ENCODE measurements at places on chromosomes 16 and 17.

DNA sequence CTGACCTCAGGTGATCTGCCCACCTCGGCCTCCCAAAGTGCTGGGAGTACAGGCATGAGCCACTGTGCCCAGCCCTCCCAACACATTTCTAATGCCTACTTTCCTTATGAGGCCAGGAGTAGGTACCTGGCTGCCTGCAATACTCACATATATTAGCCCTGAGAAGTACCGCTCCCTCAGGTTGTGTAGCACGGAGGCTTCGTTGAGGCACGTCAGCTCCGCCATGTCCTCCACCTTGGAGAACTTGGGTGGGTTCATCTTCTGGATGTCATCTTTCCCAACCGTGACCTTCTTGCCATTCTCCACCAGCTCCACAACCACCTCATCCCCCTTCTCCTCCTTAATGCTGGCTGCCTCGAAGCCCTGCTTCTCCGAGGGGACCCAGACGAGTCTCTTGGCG is 19.1 kb downstream of the MYH11 start:
- DNase-seq: no peak

GRCh38 chr16:53832896-53833544 is 129.1 kb downstream of the FTO start:
- DNase-seq: no peak

DNA sequence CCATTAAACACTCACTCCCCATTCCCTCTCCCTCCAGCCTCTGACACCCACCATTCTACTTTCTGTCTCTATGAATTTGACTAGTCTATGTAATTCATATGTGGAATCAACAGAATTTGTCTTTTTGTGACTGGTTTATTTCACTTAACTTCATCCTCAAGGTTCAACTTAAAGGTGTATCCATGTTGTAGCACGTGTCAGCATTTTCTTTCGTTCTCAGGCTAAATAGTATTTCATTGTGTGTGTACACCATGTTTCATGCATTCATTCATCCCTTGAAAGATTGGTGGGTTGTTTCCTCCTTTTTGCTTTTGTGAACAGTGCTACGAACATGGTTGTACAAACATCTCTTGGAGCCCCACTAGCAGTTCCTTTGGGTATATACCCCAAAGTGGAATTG is 36.0 kb downstream of the ATP2C2 start:
- no peak for DNase-seq

- DNase-seq: peak; percentile 79
These were observed 9.9 kb upstream of the RAP1GAP2 start for GRCh38 chr17:2786176-2786881.

DNA sequence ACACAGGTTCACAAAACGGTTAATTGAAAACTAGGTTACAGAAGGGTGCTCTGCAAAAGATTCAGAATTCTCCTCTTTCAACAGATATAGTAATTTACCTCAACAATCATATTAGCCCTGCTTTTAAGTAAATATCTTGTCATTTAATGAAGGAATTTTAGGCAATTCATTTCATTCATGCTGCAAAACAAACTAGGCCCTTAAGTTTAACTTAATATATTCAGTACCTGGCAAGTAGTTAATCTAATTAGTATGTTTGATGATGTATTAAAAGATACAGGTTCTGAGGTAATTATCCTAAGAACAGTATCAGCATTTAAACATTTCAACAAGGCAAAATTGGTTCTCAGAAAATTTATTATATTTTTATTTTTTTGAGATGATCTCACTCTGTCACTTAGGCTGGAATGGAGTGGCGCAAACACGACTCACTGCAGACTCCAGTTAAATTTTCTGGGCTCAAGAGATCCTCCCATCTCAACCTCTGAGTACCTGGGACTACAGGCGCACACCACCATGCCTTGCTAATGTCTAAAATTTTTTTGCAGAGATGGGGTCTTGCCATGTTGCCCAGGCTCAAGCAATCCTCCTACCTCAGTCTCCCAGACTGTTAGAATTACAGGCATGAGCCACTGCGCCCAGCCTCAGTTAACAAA is 44.9 kb downstream of the SMURF2 start:
- no peak for DNase-seq

DNA sequence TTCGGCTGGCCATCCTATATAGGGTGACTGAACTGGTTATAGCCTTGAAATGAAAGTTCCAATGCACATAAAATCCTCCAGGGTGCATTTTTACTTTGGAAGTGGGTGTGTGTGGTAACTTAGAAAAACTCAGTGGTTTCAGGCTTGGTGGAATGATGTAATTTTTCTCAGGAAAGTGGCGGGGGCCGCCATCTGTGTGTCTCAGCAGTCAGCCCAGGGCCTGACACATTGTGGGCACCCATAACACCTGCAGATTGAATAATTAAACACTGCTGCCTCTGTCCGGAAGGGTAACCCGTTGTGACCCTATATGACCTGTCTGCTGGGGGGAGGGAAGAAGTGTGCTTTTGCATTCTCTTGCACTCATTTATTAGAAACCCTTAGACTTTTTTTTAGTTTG is 2.2 kb upstream of the PDP2 start:
- DNase-seq: no peak

Measured in HAP-1 (cell line).